Hypothalamus (tissue), 51 donors: ENCODE measurements at places on chromosomes 6 and 20.
A peak's percentile ranks its signal among the peaks of the same experiment; 100 is the strongest.

DNA sequence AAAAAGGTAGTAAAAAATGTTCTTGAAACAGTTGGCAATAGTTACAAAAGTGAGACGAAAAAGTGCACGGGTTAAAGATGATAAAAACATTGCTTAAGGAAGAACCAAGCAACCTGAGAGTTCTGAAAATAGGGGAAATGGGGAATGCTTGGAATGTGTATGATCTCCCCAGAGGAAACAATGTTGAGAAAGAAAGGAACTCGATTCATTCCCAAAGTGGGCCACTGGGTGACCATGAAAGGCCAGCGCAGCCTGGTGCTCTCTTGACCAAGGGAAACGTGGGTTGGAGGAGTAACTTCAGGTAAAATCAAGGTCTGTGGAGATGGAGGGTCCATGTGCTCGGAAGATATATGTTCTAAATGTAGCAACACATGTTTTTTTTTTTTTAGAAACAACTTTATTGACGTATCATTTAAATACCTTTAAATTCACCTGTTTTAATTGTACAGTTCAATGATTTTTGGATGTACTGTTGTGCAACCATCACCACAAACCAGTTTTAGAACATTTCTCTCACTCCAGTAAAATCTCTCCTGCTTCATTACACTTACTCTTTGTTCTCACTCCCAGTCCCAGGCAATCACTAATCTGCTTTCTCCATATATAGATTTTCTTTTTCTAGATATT, 34.5 kb upstream of the CEP85L start:
- no peak for DNase-seq

GRCh38 chr20:58233881-58234528, 5.6 kb upstream of the ANKRD60 start:
- DNase-seq, result no peak

DNA sequence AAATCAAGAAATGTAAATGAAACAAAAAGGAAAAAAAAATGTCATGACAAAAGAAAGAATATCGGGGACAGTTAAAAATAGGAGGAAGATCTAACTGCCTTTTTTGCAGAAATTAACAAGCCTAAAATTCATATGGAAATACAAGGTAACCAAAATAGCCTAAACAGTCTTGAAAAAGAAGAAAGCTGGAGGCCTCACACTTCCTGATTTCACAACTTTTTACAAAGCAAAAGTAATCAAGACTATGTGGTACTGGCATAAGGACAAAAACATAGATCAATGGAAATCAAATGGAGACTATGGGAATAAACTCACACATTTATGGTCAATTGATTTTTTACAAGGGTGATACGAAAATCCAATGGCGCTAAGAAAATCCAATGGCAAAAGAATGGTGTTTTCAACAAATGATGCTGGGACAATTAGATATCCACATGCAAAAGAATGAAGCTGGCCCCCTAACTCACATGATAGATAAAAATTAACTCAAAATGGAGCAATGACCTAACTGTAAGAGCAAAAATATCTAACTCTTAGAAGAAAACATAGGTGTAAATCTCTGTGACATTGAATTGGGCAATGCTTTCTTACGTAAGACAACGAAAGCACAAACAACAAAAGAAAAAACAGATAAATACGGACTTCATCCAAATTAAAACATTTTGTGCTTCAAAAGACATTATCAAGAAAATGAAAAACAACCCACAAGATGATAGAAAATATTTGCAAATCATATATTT, 24.5 kb downstream of the MAP3K5 start:
- DNase-seq, result no peak

DNA sequence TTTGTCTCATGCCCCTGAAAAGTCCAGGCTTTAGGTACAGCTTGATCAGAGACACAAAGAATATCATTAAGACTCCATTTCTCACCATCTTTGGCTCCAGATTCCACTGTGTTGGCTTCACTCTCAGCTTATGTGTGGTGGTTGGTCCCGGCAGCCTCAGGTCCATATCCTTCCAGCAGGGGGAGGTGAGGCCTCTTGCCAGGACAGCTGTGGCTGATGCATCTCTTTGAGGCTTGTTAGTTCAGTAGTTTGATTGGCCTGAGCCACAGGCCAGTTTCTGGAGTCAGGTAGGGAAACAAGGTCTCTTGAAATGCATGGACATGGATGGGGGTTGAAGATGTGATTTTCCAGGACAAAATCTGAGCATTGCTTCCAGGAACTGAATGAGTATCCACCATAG, 62.4 kb downstream of the JAG1 start:
- DNase-seq, result no peak

DNA sequence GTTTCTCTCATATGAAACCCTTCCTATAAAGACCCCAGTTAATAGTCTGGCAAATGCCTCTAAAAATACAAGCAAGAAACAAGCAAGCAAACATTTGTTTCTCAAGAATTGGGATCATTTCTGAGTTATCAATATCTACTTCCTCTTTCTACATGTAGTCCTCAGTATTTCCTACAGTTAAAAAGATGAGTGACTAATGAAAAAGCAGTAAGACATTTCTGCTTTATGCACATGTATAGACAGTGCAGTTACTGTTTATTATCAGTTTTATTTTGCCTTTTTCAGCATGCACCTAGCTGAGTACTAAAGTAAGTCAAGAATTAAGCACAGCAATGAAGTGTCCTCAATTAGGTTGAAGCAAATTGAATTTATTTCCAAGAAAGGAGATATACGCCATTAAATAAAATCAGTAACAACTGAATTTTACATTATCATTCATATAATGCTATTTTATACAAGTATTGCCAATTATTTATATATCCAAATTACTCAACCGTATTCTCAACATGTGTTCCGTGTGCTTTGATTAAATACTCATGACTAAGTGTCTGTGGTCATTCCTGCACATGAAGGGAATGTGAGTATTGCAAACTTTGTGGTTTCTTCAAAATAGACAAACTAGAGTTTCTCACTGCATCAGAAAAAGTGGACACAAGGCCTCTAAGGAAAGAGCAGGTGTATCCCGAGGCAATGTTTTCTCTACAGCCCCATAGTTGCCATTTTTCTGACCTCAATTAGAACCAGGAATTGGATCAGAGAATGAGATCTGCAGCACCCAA, 159.3 kb upstream of the MARCKS start:
- DNase-seq, result no peak

DNA sequence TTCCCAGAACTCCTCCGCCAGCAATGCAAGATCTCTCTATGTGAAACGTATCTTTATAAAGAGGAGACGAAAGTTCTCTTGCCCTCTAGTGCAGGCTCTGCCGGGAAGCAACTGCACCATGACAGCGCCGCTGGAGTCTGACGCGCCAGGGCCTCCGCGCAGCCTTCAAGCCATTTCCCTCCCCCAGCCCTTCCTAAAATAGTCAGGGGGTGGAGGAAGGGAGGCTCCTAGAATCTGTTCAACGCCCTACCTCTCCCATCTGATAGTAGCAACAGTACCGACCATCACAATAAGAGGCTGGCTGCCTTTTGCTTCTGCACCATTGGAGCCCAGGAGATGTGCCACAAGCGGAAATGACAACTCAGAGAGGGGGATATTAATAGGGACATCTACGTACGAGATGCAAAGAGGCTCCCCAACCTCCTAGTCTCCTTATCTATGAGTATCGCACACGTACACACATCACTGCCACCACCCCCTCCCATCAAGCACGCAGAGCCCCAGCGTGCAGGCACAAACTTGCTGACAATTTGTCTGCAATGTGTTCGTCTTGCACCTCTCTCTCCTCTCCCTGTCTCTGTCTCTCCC, 1.0 kb downstream of the SYNE1 start:
- DNase-seq, result no peak

DNA sequence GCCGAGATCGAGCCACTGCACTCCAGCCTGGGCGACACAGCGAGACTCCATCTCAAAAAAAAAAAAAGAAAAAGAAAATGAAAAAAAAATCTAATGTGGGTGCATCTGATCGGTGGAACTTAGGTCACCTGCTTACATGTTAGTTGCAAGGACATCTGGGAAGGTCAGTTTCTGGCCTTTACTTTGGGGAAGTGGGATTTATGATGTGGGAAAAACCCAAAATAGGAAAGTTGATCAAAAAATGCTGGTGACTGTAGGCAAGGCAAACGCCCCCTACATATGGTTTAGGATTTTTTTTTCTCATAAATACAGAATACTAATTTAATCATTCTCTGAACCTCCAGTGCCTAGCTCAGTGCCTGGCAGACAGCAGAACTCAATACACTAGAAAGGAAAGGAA, 69.2 kb upstream of the PIM1 start:
- DNase-seq, result no peak

GRCh38 chr20:34010405-34010931, 16.8 kb downstream of the RALY start:
- DNase-seq, result no peak

DNA sequence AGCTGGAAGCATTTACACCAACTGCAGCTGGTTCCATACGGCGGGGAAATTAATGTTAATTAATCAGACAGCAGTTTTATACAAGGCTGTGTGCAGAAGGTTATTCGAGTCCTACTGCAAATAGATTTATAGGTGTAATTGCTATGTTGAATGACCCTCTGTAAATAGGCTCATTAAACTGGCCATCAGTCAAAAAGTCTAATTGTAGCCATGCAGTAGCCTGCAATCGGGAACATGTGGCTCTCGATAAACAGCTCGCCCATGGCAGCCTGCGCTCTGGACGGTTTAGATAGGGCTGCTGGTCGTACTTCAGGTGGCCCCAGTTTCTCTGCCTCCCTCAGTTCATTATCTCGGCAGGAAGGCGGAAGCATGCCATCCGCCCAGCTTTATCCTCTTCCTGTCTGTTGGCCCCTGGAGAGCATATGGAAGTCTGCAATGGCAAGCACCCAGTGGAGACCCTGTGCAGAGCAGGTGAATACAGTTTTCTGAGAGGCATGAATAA, 143.2 kb downstream of the MBOAT1 start:
- no peak for DNase-seq

DNA sequence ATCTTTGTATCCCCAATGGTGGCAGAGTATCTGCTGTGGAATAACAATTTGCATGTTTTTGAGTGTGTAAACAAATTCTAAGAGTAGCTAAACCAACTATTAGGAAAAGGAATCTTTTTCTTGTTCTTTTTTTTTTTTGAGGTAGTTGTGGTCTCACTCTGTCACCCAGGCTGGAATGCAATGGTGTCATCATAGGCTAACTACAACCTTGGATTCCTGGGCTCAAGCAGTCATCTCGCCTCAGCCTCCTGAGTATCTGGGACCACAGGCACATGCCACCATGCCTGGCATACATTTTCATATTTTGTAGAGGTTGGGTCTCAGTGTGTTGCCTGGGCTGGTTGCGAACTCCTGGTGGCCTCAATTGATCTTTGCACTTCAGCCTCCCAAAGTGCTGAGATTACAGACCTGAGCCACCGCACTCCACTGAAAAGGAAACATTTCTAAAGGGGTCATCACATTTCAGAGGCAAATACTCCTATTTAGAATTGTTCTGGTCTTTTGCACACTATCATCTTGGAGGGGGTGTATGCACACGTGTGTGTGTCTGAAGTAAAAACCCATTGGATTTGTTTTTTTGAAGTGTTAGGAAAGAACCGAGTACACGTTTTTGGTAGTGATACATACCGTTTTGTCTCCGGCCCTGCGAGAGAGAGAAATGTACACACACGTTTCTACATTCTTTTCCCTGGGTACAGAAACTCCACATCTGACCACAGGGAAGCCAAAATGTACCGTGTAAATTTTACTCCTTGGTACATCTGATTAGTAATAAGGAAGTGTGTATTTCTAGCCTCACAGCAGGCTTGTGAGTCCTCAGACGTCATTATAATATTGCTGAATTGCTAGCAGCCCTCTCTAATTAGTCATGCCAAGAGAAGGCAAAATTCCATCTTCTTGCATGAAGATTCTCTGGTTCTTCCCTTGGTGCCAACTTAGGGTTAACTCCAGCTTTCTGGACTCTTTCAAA, 183.6 kb downstream of the JARID2 start:
- DNase-seq, result no peak

DNA sequence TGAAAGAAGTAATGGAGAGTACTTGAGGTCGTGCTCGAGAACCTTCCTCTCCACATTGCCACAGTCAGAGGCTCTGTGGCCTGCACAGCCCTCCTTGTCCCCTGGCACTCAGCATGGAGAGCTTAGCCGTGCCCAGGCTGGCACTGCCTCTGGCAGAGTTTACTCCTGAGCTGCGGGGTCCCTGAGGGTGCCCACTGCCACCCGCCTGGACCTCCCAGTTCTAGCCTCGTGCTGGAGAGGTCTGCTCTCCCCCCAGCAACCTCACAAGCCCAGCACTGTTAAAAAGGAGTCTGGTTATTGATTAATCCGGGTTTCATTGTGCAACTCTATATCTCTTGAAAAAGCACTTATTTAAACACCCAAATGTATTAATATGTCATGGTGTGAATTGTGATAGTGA, 226.8 kb downstream of the TMEM242 start:
- peak; percentile 39 for DNase-seq

GRCh38 chr6:136338486-136338885, 48.8 kb upstream of the BCLAF1 start:
- DNase-seq, result no peak

DNA sequence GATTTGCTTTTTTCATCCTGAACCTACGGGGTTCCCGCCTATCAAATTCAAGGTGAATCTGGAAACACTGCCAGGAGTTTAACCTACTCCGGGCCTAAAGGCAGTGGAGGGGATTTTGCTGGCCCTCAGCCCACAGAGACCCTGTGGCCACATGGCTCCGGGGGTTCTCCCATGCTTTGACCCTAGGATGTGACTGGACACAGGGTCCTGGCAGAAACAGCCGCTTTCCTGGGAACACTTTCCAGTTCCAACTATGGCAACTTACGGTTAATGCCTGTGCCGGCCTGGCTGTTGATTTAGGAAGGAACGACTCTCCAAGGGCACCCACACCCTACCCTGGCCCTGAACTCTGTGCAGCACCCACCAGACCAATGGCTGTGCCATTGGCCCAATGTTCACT, 141.7 kb upstream of the RPS6KA2 start:
- DNase-seq, result no peak
